ENCODE measurements at places on chromosomes 11 and 22.

DNA sequence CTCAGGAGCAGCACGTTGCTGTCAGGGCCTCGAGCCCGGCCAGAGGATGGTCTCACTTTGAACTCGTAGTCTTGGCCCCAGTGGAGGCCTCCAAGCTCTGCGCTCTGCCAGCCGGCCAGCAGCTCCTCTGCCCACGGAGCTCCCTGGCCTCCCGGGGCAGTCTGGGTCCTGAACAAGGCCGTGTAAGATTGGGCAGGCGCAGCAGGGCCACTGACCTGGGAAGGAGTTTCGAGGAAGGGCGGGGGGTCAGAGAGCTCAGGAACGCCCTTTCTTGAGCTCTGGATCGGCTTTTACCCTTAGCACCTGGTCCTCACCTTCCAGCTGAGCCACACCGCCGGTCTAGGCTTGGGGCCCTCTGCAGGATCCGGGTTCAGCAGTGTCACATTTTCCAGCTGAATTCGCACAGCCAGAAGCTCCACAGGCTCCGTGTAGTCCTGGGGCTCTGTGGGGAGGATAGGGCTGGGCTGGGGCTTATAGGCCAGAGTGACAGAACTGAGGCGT, 2.1 kb downstream of the ROBO4 start:
- peak overlapping the region; percentile 60 for H3K27ac ChIP-seq
- DNase-seq = peak; percentile 75
- H3K4me1 ChIP-seq = peaks cover 9% of the 10 kb centered on the region
- no peaks in the 10 kb centered on the region for H3K36me3 ChIP-seq
- H3K4me3 ChIP-seq = peak overlapping the region; percentile 30
- H3K27me3 ChIP-seq = no peaks in the 10 kb centered on the region

DNA sequence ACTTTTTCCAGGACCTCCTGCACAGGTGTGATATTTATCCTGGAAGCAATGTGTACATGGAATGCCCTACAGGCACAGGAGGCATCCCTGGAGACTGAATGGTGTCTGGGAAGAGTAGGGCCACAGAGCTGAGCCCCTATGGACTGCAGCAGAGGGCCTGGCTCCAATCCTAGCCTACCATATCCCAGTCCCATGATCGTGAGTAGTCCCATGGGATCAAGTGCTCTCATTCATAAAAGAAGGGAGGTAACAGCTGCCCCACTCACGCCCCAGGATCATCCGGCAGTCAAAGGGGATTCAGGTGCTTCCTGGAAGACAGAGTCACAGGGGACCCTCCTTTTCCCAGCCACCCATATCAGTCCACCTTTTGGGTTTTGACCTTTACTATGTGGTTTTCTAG, 24.0 kb downstream of the ANKK1 start:
- no peak overlapping the region for H3K4me3 ChIP-seq
- H3K27me3 ChIP-seq = no peaks in the 10 kb centered on the region
- no peak for DNase-seq
- H3K4me1 ChIP-seq = no peaks in the 10 kb centered on the region

- peaks cover 14% of the 10 kb centered on the region for H3K4me1 ChIP-seq
- H3K27ac ChIP-seq = no peak overlapping the region
- H3K27me3 ChIP-seq = no peaks in the 10 kb centered on the region
- no peaks in the 10 kb centered on the region for H3K36me3 ChIP-seq
Measured at GRCh38 chr22:44943701-44944324, 66.0 kb downstream of the PHF21B start.

GRCh38 chr22:30781271-30781875, 86.7 kb downstream of the OSBP2 start:
- DNase-seq = no peak
- H3K4me3 ChIP-seq = no peak overlapping the region
- H3K4me1 ChIP-seq = no peaks in the 10 kb centered on the region
- no peak overlapping the region for H3K27ac ChIP-seq

- no peaks in the 10 kb centered on the region for H3K36me3 ChIP-seq
- H3K27ac ChIP-seq = peak overlapping the region; percentile 56
- H3K4me3 ChIP-seq = no peak overlapping the region
- DNase-seq = no peak
- H3K27me3 ChIP-seq = no peaks in the 10 kb centered on the region
Measured at GRCh38 chr11:72630104-72630852, 43.9 kb downstream of the PDE2A start.

DNA sequence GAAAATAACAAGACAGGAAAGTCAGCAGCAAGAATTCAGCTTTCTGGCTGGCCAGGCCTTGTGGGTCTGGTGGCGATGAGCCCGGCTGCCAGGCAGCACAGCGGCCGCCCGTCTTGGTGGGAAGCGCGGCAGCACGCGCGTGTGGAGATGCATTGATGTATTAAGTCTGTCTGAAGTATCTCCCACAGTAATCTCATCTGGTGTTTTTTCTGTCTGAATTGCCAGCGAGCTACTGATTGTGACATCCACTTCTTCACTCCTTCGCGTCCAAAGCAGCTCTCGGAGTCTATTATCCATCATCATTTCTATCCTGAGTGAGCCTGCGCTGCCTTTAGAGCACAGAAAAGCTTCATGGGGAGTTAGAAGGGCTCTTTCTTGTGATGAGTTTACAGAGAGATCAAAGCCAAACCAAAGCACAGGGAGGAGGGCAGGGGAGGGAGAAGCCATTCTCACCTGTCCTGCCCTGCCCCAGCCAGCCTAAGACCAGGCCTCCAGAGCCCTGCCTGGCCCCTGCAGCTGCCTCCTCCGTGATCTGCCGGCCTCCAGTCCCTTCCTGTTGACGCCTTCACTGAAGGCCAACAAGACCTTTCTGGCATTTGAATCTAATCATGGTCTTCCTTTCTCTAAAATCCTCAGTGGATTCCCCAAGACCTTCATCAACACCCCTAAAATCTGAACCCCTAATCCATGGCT, 1419.0 kb downstream of the TBC1D22A start:
- no peaks in the 10 kb centered on the region for H3K36me3 ChIP-seq
- no peak for DNase-seq
- no peak overlapping the region for H3K4me3 ChIP-seq
- no peaks in the 10 kb centered on the region for H3K27me3 ChIP-seq
- H3K27ac ChIP-seq = no peak overlapping the region

DNA sequence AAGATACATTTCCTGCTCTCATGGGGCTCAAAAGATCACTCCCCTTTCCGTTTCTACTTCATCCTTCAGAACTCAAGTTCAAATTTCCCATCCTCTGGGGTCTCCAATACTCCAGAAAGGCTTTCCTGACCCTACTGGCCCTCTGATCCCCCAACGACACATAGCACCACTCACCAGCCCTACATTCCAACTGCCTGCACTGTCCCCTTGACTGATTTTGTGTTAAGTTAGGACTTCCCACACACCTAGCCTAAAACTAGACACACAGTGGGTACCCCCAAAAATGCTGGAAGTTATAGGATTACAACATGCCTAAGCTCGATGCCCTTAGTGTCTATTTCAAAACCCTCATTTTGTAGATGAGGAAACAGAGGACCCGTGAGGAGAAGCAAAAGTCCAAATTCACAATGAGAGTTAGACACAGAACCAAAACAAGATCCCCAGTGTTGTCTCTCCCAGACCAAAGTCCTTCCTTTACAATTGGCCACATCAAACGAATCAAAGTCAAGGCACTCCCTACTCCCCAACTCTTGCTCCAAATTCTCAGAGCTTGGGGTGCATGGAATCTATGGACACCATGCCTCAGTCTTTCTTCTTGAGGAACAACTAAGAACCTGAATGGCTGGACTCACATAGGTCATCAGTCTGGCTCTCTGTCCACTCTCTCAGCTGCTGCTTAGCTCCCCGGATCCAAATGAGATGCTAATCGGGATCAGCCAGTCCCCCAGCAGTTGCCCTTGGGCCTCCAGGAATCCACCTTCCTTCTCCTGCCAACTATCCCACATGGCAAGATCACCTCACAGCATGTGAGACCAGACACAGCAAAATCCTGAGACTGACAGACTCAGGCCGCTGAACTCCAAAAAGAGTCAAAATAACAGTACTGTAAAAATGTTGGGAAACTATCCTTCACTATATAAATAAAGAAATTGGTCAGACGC, 1.7 kb downstream of the CLPB start:
- H3K4me1 ChIP-seq = peaks cover 17% of the 10 kb centered on the region
- no peak overlapping the region for H3K4me3 ChIP-seq

- no peaks in the 10 kb centered on the region for H3K27me3 ChIP-seq
- DNase-seq = no peak
- no peaks in the 10 kb centered on the region for H3K4me1 ChIP-seq
- H3K4me3 ChIP-seq = no peak overlapping the region
- H3K27ac ChIP-seq = no peak overlapping the region
Measured at GRCh38 chr11:12263141-12263693, 114.2 kb upstream of the PARVA start.

DNA sequence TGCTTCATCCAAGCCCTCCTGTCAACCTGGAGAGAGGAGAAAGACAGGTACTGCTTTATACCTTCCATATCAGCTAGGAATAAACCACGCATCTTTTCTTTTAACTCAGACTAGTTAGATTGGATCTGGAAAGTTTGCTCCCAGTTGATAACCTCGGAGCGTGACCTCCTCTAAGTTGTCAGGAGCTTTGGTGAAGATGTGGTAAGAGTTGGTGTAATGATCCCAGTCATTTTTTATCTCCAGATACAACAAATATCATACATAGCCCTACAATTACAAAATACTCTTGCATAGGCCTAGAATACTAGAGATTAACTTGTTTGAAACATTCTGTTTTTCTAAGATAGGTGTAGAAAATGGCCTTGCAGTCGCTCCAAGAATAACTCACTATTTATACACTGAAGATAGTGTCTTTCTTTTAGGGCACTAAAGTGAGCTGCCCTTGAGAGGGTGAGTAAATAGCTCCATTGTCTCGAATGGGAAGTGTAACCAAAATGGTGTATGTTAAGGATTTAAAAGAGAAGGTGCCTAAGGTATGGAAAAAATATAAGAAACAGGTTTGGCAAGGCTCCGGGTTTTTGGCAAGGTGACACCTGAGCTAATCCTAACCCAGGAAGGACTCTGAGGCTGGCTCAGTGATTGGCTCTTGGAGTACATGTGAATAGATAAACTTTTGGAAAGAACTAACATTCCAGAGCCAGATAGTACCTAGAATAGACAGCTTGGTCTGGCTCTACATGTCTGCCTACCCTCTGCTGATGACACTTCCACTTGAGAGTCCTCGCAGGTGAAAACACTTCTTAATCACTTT, 59.4 kb downstream of the GLYATL1 start:
- H3K36me3 ChIP-seq = no peaks in the 10 kb centered on the region
- H3K4me3 ChIP-seq = no peak overlapping the region
- no peak overlapping the region for H3K27ac ChIP-seq

DNA sequence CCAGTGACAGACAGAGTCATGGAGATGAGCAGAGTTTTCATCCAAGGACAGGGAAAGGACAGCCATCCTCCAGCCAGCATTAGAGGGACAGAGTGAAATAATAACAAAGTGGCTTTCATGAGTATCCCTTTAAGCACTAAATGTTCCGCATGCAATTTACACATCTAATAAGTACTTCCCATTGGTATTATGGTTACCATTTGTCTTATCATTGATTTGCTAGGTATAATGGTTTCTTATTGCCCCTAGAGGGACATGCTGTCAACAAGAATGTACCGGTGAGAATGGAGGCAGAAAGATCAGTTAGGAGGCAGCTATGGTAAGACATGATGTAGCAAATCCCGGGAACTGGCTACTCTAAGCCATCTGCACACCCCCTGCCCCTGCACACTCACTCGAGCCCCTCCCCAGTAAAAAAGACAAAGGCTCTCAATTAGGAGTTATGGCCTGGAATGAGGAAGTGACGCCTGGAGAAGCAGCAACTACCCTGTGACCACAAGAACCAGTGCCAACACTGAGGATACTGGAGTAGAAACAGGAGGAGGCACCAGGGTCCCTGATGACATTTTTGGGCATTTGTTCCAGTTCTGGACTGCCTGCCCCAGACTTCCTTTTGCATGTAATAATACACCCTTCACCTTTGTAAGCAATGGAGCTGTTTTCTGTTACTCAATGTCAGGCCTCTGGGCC, 30.2 kb upstream of the HMGXB4 start:
- no peaks in the 10 kb centered on the region for H3K27me3 ChIP-seq
- H3K27ac ChIP-seq = no peak overlapping the region
- H3K4me3 ChIP-seq = no peak overlapping the region
- H3K4me1 ChIP-seq = no peaks in the 10 kb centered on the region
- no peaks in the 10 kb centered on the region for H3K36me3 ChIP-seq

DNA sequence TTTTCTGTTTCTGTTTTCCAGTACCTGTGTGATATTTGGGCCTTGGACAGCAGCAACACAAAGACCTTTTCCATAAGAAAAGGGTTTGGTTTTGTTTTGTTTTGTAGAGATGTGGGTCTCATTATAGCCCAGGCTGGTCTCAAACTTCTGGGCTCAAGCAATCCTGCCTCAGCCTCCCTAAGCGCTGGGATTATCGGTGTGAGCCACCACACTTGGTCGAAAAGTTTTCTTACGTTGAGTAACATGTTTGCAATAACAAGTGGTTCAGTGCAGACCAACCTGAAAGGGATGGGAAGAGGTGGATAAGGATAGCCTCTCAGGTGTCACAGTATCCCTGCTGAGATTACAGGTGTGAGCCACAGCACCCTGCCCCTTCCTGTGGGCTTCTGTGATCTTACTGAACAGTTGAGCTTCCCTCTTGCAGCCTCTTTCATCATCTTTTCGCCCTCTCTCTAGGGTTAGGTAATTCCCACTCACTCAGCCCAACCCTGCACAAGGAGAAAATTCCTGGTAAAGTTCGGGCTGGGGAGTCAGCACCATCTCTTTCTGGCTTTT, 3.5 kb upstream of the MRPL48 start:
- H3K36me3 ChIP-seq = no peaks in the 10 kb centered on the region
- H3K27me3 ChIP-seq = no peaks in the 10 kb centered on the region
- H3K4me3 ChIP-seq = no peak overlapping the region
- H3K27ac ChIP-seq = no peak overlapping the region
- H3K4me1 ChIP-seq = peaks cover 15% of the 10 kb centered on the region
- no peak for DNase-seq

GRCh38 chr11:48103621-48104567, 112.7 kb upstream of the OR4B1 start:
- DNase-seq = peak; percentile 56
- no peaks in the 10 kb centered on the region for H3K27me3 ChIP-seq
- H3K4me1 ChIP-seq = peaks cover 20% of the 10 kb centered on the region
- H3K4me3 ChIP-seq = no peak overlapping the region
- peak overlapping the region; percentile 54 for H3K27ac ChIP-seq

- DNase-seq = no peak
- no peak overlapping the region for H3K4me3 ChIP-seq
- H3K27ac ChIP-seq = no peak overlapping the region
- H3K4me1 ChIP-seq = no peaks in the 10 kb centered on the region
Measured at GRCh38 chr11:128565881-128566280, 21.5 kb downstream of the ETS1 start.

GRCh38 chr11:88175569-88176075, 379 bp upstream of the RAB38 start:
- peak overlapping the region; percentile 59 for H3K27ac ChIP-seq
- DNase-seq = no peak
- H3K4me3 ChIP-seq = peak overlapping the region; percentile 58
- peaks cover 67% of the 10 kb centered on the region for H3K4me1 ChIP-seq
- no peaks in the 10 kb centered on the region for H3K36me3 ChIP-seq

GRCh38 chr11:74011360-74012073, 2.6 kb upstream of the UCP3 start:
- no peaks in the 10 kb centered on the region for H3K4me1 ChIP-seq
- no peaks in the 10 kb centered on the region for H3K27me3 ChIP-seq
- no peak for DNase-seq
- no peaks in the 10 kb centered on the region for H3K36me3 ChIP-seq
- no peak overlapping the region for H3K27ac ChIP-seq
